Temporal lobe (tissue), 4 donors: ENCODE measurements at places on chromosomes 4 and X. TPM values are rescaled to one million over a fixed set of nuclear protein-coding genes. Genes with fewer than 3 reads are reported as not detected.

CT83 gene
- not detected for total RNA-seq

APBB2 gene
- 81.4 TPM for total RNA-seq

EVC2 gene
- 1.2 TPM for total RNA-seq

PNMA5 gene
- total RNA-seq = 3.0 TPM

SMPX gene
- total RNA-seq = not detected

JAKMIP1 gene
- total RNA-seq = 22.9 TPM

IL3RA gene
- 1.7 TPM for total RNA-seq

SMARCA1 gene
- 69.1 TPM for total RNA-seq

S100G gene
- total RNA-seq = not detected

MAGEE1 gene
- total RNA-seq = 12.0 TPM

ZNF157 gene
- 3.7 TPM for total RNA-seq

TLR7 gene
- 0.98 TPM for total RNA-seq

TMEM150C gene
- 66.9 TPM for total RNA-seq

TMSB15A gene
- total RNA-seq = 155 TPM

VCX2 gene
- not detected for total RNA-seq

CYLC1 gene
- total RNA-seq = not detected

TIGD2 gene
- total RNA-seq = 9.1 TPM

APLN gene
- total RNA-seq = 4.2 TPM

CSN1S1 gene
- total RNA-seq = not detected

RTL9 gene
- 0.25 TPM for total RNA-seq

EPGN gene
- total RNA-seq = 0.49 TPM

GALNT7 gene
- total RNA-seq = 17.9 TPM

VEGFC gene
- total RNA-seq = 2.2 TPM

GPC3 gene
- total RNA-seq = 3.7 TPM

TEC gene
- total RNA-seq = 2.0 TPM

DBET gene
- total RNA-seq = not detected

SRPK3 gene
- total RNA-seq = 0.25 TPM

ADH7 gene
- not detected for total RNA-seq

GAGE13 gene
- total RNA-seq = not detected

TMA16 gene
- total RNA-seq = 13.3 TPM

ARHGAP36 gene
- total RNA-seq = under 0.01 TPM

MAGEA9B gene
- under 0.01 TPM for total RNA-seq

ADGRG2 gene
- 3.0 TPM for total RNA-seq

DCAF8L2 gene
- total RNA-seq = not detected

IL13RA2 gene
- 3.9 TPM for total RNA-seq

NHSL2 gene
- total RNA-seq = 1.7 TPM

TMPRSS11E gene
- not detected for total RNA-seq

RTL5 gene
- 8.4 TPM for total RNA-seq

POF1B gene
- under 0.01 TPM for total RNA-seq

CPE gene
- total RNA-seq = 349 TPM

PPEF2 gene
- under 0.01 TPM for total RNA-seq

PAGE4 gene
- not detected for total RNA-seq

LNX1 gene
- 36.9 TPM for total RNA-seq

TMEM156 gene
- total RNA-seq = 0.74 TPM
